Activated naive CD4-positive, alpha-beta T cell treated with anti-CD3 and anti-CD28 coated beads for 36 hours (primary cell): ENCODE measurements at places on chromosomes 5 and 9. TPM values are rescaled to one million over a fixed set of nuclear protein-coding genes. Genes with fewer than 3 reads are reported as not detected.

The FOXI1 gene
- not detected for total RNA-seq

The GGTA1 gene
- total RNA-seq: not detected

The KLF9 gene
- total RNA-seq: 45.0 TPM

The PCDHGA6 gene
- total RNA-seq: 0.05 TPM

The KCNT1 gene
- not detected for total RNA-seq

The ANGPTL2 gene
- total RNA-seq: not detected

The OR2S2 gene
- not detected for total RNA-seq

The TYRP1 gene
- not detected for total RNA-seq
